ENCODE measurements at places on chromosomes 5 and 9. TPM values are rescaled to one million over a fixed set of nuclear protein-coding genes. Genes with fewer than 3 reads are reported as not detected.

DNA sequence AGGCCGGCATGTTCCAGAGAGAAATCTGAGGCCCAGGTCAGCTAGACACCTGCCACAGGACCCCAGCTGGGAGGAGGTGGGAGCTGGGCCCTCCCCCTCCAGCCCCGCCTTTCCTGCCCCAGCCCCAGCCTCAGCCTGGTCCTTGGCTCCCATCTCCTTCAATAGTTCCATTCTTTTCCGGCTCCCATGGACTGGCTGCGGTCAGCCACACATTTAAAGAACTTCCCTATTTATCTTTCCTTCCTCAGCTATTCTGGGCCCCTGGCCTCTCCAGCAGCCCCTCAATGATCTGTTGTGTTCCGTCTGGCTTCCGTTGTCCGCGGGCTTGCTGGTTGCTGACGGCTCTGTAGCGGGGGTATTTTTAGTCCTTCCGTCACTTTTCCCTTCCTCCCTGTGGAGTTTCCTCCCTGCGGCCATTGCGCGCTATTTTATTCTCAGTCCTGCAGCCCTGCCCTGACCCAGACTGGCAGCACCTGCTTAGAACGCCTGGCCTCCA is 73.8 kb downstream of the AMBP start:
- H3K36me3 ChIP-seq: peaks cover 21% of the 10 kb centered on the region
- DNase-seq: no peak

DNA sequence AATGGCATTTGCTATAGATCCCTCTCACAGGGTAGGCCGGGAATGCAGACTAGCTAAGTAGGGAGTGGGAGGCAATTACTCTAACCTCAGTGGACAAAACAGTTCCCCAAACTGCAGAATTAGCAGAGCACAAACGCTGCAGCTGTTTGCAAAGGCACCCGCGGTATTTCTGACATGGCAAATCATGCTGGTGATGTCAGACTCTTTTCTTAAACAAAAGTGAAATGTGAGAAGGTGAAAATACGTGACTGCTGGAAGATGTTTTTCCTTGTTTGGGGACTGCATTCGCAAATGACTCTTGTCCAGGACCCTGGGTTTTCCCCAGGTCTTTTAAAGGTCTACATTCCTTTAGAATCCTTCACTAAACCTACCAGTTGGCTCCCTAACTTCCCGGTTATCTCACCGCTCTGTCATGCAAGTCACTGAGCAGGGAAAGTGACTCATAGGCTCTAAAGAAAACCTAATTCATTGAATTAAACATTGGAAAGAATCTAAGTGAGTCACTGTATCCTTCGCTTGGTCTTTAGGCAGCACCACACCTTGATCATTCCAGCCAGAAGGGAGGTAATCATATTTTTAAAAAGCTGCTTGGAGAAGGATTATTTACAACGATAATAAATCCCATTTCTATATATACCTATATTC is 91.5 kb upstream of the DNAH5 start:
- peaks cover 3% of the 10 kb centered on the region for H3K27me3 ChIP-seq
- DNase-seq: no peak
- H3K36me3 ChIP-seq: no peaks in the 10 kb centered on the region
- H3K4me3 ChIP-seq: peak overlapping the region; percentile 8
- H3K4me1 ChIP-seq: peaks cover 26% of the 10 kb centered on the region

GRCh38 chr9:135565141-135565628 is 3.6 kb downstream of the PAEP start:
- H3K4me1 ChIP-seq: peaks cover 2% of the 10 kb centered on the region
- no peak overlapping the region for H3K27ac ChIP-seq
- H3K36me3 ChIP-seq: no peaks in the 10 kb centered on the region
- DNase-seq: no peak
- no peak overlapping the region for H3K4me3 ChIP-seq
- peaks cover 15% of the 10 kb centered on the region for H3K27me3 ChIP-seq

DNA sequence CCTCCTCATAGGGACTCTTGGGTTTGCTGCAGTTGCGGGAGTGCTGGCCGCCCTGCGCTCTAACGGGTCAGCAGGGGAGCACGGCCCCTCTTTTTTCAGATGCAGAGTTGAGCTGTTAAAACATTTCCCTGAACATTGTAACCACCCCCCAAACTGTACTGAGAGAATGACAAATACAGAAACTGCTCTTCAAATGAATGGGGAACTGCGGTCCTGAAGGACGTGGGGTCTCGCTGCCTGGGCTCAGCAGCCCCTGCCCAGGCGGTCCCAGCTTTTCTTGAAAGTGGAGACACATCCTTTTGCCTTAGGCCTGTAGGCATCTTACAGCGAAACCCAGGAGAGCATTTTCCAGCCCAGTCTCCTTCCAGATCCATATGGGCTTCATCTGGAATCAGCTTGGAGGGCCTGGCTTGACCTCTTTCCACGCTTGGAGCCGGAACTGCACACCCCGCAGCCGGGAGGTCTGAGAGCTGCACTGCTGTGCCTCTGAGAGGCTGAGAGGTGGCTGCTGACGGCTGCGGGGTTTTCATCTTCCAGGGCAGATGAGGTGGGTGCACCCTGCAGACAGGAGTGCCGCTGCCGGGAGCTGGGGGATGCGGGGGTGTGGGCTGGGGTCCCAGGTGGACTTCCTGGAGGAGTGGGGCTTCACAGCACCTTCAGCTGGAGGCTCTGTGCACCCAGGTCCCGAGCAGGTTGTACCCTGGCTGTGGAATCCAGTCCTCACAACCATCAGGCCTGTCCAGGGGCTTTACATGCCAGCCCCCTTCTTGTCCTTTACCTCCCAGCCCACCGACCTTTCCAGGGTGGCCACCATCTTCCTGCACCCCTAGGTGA is 1.2 kb upstream of the AGPAT2 start:
- H3K36me3 ChIP-seq: no peaks in the 10 kb centered on the region
- H3K4me1 ChIP-seq: peaks cover 13% of the 10 kb centered on the region
- H3K4me3 ChIP-seq: peak overlapping the region; percentile 42
- peaks cover 10% of the 10 kb centered on the region for H3K27me3 ChIP-seq

The TMEM174 gene
- total RNA-seq: not detected

The FAM169A gene
- 32.4 TPM for total RNA-seq

DNA sequence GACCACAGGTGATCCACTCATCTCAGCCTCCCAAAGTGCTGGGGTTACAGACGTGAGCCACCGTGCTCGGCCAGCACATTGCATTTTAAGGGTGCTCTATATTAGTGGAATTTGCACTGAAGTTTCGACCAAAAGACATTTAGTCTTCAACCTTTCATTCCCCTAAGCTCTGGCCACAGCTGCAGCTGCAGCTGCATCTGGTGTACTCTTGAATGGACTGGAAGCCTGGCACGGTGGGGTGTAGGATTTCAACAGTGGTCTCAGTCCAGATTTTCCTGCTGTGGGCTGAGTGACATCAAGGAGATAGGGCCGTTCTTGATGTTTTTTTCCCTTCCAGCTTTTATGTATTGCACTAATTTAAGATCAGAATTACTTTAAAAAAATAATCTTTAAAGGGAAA is 255.2 kb downstream of the PDZD2 start:
- H3K4me3 ChIP-seq: no peak overlapping the region
- no peaks in the 10 kb centered on the region for H3K27me3 ChIP-seq
- H3K4me1 ChIP-seq: peaks cover 6% of the 10 kb centered on the region
- no peak overlapping the region for H3K27ac ChIP-seq
- no peak for DNase-seq
- no peaks in the 10 kb centered on the region for H3K36me3 ChIP-seq

DNA sequence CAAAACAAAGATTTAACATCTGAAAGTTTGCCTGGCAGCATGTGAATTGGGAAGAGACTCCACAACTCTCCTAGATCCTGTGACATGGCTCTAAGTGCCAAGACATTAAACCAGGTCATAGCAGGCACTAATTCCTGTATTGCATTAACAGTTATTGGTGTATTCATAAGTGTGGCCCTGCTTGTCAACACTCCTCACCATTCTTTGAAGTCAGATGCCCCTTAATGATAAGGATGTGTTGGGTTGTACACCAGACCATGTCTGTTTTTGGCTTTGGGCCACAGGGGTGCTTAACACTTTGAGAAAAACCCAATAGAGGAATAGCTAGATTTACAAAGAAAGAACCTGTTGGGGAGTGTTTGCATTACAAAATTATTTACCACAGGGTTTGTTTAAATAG is 43.4 kb upstream of the PDE8B start:
- no peaks in the 10 kb centered on the region for H3K27me3 ChIP-seq
- DNase-seq: no peak
- H3K27ac ChIP-seq: no peak overlapping the region
- H3K36me3 ChIP-seq: no peaks in the 10 kb centered on the region

The ZNF366 gene
- not detected for total RNA-seq

- no peaks in the 10 kb centered on the region for H3K4me1 ChIP-seq
- no peak overlapping the region for H3K4me3 ChIP-seq
- H3K36me3 ChIP-seq: no peaks in the 10 kb centered on the region
- H3K27ac ChIP-seq: no peak overlapping the region
- no peak for DNase-seq
Measured at GRCh38 chr5:159781626-159782157, 134.6 kb upstream of the ADRA1B start.

- H3K36me3 ChIP-seq: no peaks in the 10 kb centered on the region
- DNase-seq: no peak
- no peak overlapping the region for H3K4me3 ChIP-seq
- peaks cover 1% of the 10 kb centered on the region for H3K4me1 ChIP-seq
Measured at GRCh38 chr5:149603920-149604319, 22.6 kb downstream of the ARHGEF37 start.

The PPIC gene
- total RNA-seq: 26.0 TPM

The CARD9 gene
- 1.6 TPM for total RNA-seq

The FBP2 gene
- not detected for total RNA-seq

DNA sequence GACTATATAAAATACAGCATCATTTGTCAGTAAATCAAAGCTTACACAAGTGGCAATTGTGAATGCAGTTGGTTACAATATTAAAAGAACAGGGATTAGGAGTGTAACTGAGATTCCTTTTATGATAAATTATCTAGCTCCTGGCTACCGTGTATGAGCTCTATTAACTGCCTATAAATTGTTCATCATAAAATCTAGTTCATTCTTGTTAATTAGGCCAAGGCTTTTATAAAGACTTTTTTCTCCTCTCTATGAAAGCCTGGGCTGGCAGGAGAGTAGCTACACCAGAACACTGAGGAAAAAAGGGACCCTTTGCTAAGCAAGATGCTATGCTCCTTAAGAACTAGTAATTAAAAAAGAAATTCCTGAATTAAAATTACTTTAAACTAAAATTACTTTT is 132.4 kb upstream of the MEF2C start:
- no peaks in the 10 kb centered on the region for H3K36me3 ChIP-seq
- H3K27ac ChIP-seq: no peak overlapping the region
- DNase-seq: no peak

DNA sequence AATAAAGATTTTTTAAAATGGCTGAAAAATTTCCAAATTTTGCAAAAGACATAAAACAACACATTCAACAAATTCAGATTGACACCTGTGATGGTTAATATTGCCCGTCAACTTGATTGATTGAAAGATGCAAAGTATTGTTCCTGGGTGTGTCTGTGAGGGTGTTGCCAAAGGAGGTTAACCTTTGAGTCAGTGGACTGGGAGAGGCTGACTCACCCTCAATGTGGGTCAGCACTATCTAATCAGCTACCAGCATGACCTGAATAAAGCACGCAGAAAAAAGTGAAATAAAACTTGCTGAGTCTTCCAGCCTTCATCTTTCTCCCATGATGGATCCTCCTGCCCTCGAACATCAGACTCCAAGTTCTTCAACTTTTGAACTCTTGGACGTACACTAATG is 868.0 kb upstream of the CTNND2 start:
- no peaks in the 10 kb centered on the region for H3K4me1 ChIP-seq
- H3K27me3 ChIP-seq: no peaks in the 10 kb centered on the region
- no peak for DNase-seq
- no peak overlapping the region for H3K4me3 ChIP-seq
- H3K36me3 ChIP-seq: no peaks in the 10 kb centered on the region

The SPATA6L gene
- total RNA-seq: 7.1 TPM

- no peak overlapping the region for H3K27ac ChIP-seq
- H3K4me3 ChIP-seq: no peak overlapping the region
- no peak for DNase-seq
- H3K36me3 ChIP-seq: no peaks in the 10 kb centered on the region
- peaks cover 11% of the 10 kb centered on the region for H3K4me1 ChIP-seq
Measured at GRCh38 chr5:88758591-88758990, 124.4 kb downstream of the MEF2C start.

DNA sequence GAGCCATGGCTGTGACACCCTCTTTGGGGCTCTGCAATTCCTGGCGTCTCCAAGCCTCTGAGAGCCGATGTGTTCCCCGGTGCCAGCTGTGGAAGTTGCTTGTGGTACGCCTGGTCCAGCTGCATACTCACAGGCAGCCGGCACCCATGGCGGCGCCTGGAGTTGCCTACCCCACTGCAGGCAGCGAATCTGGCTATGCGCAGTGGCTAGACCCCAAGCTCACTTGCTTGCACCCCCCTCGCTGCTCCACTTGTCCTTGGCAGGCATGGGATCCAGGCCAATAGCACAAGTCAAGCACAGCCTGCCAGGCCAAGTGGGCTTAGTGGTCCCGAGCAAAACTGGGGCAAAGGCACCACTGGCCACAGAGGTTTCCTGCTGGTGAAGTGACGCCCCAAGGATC is 24.7 kb upstream of the GABRA6 start:
- DNase-seq: no peak
- H3K4me3 ChIP-seq: no peak overlapping the region
- H3K27ac ChIP-seq: no peak overlapping the region
- no peaks in the 10 kb centered on the region for H3K4me1 ChIP-seq

- no peaks in the 10 kb centered on the region for H3K36me3 ChIP-seq
- H3K27me3 ChIP-seq: peaks cover 88% of the 10 kb centered on the region
- DNase-seq: peak; percentile 79
- H3K27ac ChIP-seq: no peak overlapping the region
Measured at GRCh38 chr9:135098400-135099105, 11.1 kb downstream of the OLFM1 start.

DNA sequence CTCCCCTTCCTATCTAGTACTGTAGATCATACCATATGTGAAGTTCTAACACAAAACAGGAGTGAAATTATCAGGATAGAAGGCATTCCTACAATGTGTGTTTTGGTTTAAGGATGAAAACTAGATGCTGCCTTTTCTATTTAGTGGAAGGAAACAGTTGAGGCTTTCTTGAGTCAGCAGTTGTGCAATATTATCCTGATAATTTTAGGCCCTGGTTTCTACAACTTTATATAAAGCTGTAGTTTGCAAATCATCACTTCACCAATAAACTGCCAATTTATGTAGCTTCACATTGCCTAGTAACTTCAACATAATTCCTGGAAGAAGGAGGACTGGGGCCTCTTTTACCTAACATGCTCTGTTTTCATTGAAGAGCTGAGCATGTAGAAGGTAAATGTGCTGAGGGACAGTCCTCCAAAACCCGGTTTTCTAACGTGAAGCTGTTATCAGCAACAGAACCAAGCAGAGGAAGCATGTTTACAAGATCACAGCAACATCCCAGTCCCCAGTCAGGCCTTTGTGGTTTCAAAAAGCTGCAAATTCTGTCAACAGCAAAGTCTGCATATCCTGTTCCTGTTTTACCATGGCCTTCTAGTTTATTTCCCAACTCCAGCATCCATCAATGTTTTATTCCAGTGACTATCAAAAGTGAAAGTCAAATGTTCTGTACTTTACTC is 513.4 kb upstream of the MEF2C start:
- no peaks in the 10 kb centered on the region for H3K27me3 ChIP-seq
- no peak overlapping the region for H3K4me3 ChIP-seq
- no peak for DNase-seq
- H3K4me1 ChIP-seq: no peaks in the 10 kb centered on the region
- no peaks in the 10 kb centered on the region for H3K36me3 ChIP-seq

The SPIN1 gene
- total RNA-seq: 151 TPM

GRCh38 chr5:31435730-31436129 is 96.2 kb downstream of the DROSHA start:
- no peaks in the 10 kb centered on the region for H3K27me3 ChIP-seq
- no peak overlapping the region for H3K27ac ChIP-seq
- H3K36me3 ChIP-seq: peaks cover 26% of the 10 kb centered on the region
- H3K4me3 ChIP-seq: no peak overlapping the region
- H3K4me1 ChIP-seq: peaks cover 6% of the 10 kb centered on the region
- DNase-seq: no peak

GRCh38 chr9:29245351-29245750 is 1672.1 kb upstream of the C9orf72 start:
- DNase-seq: no peak
- no peaks in the 10 kb centered on the region for H3K36me3 ChIP-seq
- H3K27me3 ChIP-seq: no peaks in the 10 kb centered on the region

Measured in progenitor cell of endocrine pancreas (in vitro differentiated cells).